ENCODE measurements at places on chromosomes 12 and 14. TPM values are rescaled to one million over a fixed set of nuclear protein-coding genes. Genes with fewer than 3 reads are reported as not detected.

TPPP2 gene
- not detected for total RNA-seq

- DNase-seq = no peak
Observed at GRCh38 chr14:20388159-20388558, 25.1 kb downstream of the TEP1 start.

DNA sequence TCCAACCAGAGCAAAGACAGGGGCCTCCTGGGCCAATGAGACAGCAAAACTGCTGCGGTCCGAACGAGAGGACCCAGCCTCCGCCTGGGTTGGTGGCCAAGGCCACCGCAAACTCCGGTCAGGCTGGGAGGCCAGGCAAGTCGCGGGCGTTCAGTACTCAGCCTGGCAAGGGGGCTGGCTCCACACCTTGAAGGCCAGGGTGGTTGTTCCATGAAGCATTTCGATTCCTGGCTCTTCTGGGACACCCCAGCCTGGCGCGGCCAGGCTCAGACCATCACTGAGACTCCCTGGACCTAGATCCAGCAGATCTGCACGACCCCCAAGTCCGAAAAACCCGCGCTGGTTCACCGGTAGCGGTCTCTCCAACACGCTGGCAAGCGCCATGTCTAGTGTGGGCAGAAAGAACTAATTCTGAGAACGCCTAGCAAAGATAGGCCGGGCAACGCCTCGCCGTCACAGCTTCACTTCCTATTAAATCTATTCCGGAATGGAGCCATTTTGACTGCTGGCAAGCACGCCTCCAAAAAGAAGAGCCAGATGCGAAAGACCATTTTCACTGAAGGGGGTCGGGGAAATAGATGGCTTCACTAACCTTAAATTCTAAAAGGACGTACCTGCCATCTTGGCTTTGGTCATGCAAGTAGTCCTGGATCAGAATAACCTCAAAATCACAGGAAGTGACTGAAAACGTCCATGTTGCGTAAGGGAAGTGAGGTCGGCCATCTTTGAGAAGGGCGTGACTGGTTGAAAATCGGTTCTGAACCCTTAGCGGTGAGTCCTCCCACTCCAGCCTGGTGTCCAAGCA lies at the start of gene PSMB5:
TSS of gene PSMB5 (minus strand) at position 403 of the 805 bp plus-strand sequence. CDS start at position 384, 19 bp downstream.
- peak; percentile 67 for DNase-seq

GRCh38 chr12:101330631-101331030 lies 50.7 kb downstream of the UTP20 start:
- no peak for DNase-seq

PHC1 gene
- total RNA-seq = 46.0 TPM

C1QL4 gene
- not detected for total RNA-seq

GRCh38 chr14:19823765-19824164 lies 20.2 kb downstream of the OR4N2 start:
- DNase-seq = no peak

LBHD2 gene
- not detected for total RNA-seq

KLHDC2 gene
- 31.2 TPM for total RNA-seq

FAM234B gene
- total RNA-seq = 6.3 TPM

ETV6 gene
- 116 TPM for total RNA-seq

SLC39A5 gene
- 1.00 TPM for total RNA-seq

AGAP2 gene
- 17.5 TPM for total RNA-seq

DNA sequence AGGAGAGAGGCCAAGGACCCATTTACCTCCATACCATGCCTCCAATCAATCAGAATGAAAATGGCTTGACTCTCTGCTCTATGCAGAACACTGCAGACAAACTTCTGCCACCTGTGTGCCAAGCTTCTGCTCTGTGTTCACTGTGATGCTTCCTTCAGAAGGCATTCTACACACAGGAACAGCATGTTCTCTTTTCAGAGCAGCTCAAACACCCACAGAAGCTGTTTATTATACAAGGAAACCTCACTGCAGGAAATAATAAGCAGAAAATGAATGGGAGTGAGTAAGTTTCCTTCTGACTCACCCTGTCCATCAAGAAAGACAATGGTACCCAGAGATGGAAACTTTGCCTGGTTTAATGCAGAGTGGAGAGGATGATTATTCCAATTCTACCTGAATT lies 2.4 kb upstream of the ESR2 start:
- DNase-seq = no peak

- no peak for DNase-seq
Observed at GRCh38 chr14:65824285-65824977, 411.9 kb downstream of the FUT8 start.

Data from activated B cell treated with CpG ODN at 0.5 μM for 24 hours (primary cell).